Stimulated activated CD8-positive, alpha-beta memory T cell treated with anti-CD3 and anti-CD28 coated beads, Interleukin-4, amount 100 ng/mL, for 1 hour (primary cell): ENCODE measurements at places on chromosomes 3 and 15.

GRCh38 chr15:81038975-81039607, 38.4 kb downstream of the TLNRD1 start:
- no peak for DNase-seq

DNA sequence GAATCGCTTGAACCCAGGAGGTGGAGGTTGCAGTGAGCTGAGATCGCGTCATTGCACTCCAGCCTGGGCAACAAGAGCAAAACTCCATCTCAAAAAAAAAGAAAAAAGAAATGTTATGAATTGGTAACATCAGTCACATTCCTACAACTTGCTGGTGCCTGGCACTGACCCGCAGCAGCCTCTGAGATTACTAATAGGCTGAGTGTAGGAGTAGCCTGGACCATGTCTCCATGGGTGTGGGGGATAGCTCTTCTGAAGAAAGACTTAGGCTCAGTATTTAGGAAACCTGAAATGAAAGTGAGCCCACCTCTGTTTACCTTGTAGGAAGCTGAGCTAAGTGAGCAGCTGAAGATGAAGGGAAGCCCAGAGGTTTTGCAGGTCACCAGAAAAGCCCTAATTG, 148.3 kb downstream of the LRRC28 start:
- no peak for DNase-seq

DNA sequence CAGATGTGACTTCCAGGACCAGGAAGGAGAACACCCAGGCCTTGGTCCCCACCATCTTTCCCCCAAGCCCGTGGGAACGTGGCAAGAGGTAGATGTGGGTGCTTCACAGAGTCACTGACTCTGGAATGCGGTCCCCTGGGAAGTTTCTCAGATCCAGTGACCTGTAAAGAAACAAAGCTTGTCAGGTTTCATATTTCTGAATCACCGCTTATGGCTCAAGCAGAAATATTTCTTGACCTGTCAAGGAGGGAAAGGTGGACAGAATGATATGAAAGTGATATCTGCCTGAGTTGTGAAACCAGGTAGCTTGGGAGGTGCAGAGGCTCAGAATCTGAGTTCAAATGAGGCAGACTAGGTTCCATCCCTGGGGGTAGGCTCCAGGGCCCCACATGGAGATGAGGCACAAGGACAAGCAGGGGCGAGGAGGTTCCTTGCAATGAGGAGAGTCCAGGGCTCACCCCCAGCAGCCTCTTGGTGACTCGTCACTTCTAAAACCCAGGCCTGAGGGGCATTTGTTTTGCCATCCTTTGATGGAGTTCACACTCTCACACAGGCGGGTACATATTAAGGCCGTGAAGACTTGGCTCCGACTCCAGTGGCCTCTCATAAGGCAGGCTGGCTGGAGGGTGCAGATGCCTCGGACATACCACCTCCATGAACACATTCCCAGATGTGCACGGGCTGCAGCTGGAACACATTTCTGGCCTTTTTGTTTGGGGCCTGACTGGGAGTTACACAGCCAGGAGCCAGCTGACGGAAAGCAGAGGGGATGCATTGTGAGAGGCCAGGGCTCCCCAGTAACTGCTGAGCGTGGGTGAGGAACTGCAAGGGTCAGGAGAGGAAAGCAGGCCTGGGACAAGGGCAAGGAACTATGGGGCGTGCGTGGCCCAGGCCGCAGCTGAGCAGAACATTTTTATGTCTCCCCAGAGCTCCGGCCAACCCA, 1.3 kb downstream of the CILP start:
- DNase-seq: no peak

GRCh38 chr3:123739754-123740153, 144.4 kb downstream of the MYLK start:
- no peak for DNase-seq

DNA sequence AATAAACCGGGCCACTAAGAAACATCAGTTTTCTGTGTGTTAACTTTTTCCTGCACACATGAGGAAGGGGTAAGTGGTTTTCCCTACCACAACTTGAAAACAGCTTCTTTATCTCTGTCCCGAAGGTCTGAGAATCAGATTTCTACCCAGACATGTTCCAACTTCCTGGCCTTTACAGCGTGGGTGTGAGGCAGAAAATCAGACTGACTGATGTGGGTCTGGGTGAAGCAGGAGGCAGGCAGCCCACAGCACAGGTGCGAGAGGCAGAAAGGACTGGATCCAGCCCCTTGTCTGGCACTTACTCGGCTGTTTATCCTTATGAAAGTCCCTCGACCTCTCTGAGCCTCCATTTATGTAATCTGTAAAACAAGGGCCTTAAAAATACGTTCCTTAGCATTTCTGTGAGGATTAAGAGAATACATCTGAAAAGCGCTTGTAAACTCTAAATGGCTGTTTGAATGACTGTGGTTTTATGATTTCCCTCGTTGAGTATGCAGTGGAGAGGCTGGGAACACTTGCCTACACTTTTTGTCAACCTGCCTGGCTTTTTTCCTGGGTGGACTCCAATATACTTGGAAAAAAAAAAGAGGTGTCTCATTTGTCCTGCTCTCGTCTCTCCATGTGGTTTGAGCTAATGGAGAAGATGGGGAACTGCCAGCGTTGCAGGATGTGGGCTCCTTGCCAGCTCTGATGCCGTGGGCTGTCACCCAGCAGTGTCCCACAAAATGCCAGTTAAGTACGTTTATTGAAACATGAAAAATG, 3.1 kb downstream of the AGBL1 start:
- no peak for DNase-seq

DNA sequence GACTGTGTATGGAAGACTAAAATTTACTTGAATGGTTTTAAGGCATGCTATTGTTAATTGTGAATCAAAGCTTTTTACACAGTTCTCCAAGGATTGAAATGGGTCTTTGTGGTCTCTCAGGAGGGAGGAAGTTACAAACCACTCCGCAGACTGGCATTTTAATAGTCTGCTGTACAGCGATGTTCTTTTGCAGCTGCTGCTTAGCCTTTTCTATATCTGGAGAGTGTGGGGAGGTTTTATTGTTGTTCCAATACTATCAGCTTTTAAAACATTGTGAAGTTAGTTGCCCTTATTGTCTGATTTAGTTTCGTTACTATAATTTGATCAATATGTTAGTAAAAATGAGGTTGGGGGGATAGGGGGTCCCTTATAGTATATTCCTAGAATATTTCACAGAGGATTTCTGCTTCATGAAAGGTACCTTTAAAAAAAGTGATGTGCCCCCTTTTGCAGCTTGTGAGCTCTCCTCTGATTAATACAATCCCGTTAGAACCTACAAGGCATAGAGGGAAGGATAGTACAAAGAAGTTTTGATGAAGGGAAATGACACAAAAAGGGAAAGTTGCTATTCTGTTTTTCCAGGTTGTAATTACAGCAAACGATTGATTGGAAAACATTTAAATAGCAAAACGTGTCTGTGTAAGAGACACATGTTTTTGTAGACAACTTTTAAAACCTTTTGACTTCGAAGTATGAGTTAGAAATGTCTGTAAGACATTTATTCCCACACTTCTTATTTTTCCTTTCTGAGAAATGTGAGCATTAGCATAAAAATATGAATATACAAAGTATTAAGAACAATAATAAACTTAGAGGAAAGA, 158.3 kb upstream of the CGNL1 start:
- DNase-seq: no peak

GRCh38 chr3:194306771-194307640, 44.1 kb downstream of the CPN2 start:
- no peak for DNase-seq

- DNase-seq: no peak
These were observed 245.9 kb upstream of the IGF1R start for GRCh38 chr15:98402486-98402885.

GRCh38 chr3:25453619-25454004, 25.5 kb downstream of the RARB start:
- no peak for DNase-seq

DNA sequence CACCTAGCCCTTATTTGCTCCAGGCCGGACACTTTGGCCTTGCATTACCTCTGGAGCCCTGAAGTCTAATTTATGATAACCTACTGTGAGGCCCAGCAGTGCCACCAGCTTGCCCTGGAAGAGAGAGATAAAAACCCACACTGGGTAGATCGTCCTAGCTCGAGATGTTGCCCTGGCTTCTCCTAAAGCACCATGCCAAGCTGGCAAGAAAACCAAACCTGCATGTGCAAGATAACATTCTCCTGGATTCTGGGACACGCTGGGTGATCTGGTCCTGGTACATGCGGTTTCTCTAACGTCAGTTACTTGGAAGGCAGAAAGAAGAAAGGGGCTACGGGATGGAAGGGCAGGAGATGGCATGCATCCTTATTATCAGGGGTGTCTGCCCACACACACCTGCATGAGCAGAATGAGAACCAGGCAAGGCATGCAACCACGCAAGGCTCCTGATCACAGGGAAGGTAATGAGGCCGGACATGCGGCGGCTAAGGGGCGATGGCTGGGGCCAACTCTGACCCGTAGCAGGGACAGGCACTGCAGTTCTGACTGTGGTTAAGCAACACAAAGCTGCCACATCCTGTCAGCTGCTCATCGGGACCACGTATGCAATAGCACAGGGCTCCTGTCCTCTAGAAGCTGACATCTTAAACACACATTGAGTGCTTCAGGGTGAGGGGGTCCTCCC, 73.0 kb downstream of the OXNAD1 start:
- peak; percentile 31 for DNase-seq

DNA sequence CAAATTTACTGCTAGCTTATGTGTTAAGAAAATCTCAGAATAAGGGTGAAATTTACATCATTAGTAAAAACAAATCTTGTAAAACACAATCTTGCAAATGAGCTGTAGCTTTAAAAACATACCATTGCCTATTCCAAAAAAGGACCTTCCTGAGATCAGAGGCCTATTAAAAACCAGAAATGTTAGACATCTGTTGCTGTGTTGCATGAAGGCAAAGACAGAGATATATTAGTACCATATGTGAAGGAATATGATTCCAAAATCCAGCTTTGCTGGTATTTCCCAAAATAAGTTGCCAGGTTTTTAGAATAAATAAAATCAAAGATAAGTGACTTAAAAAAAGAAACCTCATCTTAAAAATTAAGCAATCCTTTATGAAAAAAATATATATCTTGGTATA, 504.1 kb upstream of the CDIN1 start:
- no peak for DNase-seq
